Osteocyte (in vitro differentiated cells): ENCODE measurements at places on chromosomes 6 and 20. TPM values are rescaled to one million over a fixed set of nuclear protein-coding genes. Genes with fewer than 3 reads are reported as not detected.

DNA sequence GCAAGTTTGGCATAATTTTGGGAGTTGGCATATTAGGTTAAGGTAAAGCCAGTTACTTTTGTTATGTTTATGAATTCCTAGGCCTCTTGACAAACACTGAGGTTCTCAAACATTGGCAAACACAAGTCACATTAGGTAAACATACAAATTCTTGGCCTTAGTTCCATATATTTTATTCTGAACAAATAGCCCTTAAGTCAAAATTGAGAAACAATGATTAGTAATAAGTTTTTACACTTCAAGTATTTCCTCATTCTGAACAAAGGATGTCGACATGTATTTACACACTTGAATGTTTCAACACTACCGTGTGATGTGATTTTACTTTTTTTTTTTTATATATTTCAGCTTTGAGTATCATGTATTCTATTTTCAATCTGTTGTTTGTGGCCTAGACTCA lies 3.8 kb upstream of the ECHDC1 start:
- DNase-seq, result no peak

The LINC00237 gene
- not detected in 2 replicates for total RNA-seq

The BEND3 gene
- total RNA-seq, result 4.4 and 4.5 TPM in 2 replicates

DNA sequence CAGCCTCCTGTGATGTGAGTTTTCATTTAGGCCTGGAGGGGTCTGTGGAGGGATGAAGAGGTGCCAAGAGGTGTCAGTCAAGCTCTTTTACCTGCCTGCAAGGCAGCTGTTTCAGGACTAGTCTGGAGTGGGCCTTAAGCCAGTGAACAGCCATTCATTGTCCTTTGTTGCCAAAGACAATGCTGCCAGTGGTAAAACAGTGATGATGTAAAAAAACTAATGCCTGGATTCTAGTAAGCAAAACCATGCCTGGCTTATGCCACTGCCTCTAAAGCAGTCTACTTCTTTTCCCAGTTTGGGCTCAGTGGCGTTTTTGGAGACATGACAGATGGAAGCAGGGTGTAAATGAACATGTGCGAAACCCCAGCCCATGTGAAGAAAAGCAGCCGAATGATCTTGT lies 93.5 kb upstream of the KCNK16 start:
- DNase-seq, result no peak

DNA sequence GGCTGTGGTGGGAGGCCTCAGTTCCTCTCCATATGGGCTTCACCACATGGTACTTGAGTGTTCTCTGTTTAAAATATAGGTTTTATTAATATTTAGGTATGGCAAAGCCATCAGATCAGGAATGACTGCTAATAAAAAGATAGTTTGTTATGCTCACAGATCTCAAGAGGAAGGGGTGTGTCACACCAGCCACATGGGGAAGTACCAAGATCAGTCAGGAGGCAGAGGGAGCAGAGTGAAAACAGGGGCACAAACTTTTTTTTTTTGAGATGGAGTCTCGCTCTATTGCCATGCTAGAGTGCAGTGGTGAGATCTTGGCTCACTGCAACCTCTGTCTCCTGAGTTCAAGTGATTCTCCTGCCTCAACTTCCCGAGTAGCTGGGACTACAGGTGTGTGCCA lies 92.1 kb upstream of the GCM1 start:
- DNase-seq, result no peak

- DNase-seq, result no peak
These were observed 109.9 kb downstream of the SLC24A3 start for GRCh38 chr20:19322061-19322985.

The ZNF337 gene
- total RNA-seq, result 12.7 and 14.0 TPM in 2 replicates

The HLA-DMA gene
- 1.3 and 3.0 TPM in 2 replicates for total RNA-seq

DNA sequence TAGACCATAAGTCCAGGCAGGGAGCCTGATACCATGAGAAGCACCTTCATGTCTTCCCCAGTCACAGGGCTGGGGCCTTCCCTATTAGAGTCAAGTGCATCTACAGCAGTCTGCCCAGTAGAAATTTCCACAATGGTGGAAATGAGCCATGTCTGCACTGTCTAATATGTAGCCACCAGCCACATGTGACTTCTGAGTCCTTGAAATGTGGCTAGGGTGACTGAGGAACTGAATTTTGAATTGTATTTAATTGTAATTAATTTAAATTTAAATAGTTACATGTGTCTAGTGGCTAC lies 300.2 kb downstream of the CLIC5 start:
- DNase-seq, result no peak

The SLC17A2 gene
- not detected in 2 replicates for total RNA-seq

The RBPJL gene
- total RNA-seq, result not detected in 2 replicates

The TMEM244 gene
- total RNA-seq, result not detected in 2 replicates

- DNase-seq, result no peak
These were observed 4.6 kb downstream of the NPBWR2 start for GRCh38 chr20:64102647-64103354.

DNA sequence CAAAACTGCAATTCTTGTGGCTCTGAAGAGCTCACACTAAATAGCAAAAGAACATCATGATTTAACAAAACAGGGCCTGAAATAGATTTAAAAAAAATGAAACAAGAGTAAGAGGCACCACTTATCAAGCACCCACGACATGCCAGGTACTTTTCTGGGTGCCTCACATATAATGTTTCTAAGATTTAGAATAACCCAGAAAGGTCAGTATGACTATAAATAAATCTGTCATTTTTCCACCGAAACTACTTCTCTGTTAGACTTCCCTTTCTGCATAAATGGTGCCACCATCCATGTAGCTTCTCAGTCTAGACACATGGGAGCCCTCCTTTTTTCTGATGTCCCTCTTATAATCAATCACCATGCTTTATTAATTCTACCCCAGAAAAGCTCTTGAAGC lies 652.4 kb upstream of the CHD6 start:
- DNase-seq, result no peak

The EYA2 gene
- not detected in 2 replicates for total RNA-seq
